ENCODE measurements at places on chromosomes 16 and 17. TPM values are rescaled to one million over a fixed set of nuclear protein-coding genes. Genes with fewer than 3 reads are reported as not detected.

Gene ACE
- 2.0 TPM for total RNA-seq

Gene WNT9B
- not detected for total RNA-seq

Gene TP53TG3B
- total RNA-seq, result 0.08 TPM

Gene TMC7
- total RNA-seq, result 0.12 TPM

All from smooth muscle cell of the coronary artery (primary cell).